ENCODE measurements at places on chromosomes 7 and 10.

- peak; percentile 37 for DNase-seq
Observed at GRCh38 chr10:9853405-9854355, 1164.0 kb upstream of the CELF2 start.

GRCh38 chr10:24305551-24306506 lies 96.9 kb downstream of the KIAA1217 start:
- DNase-seq, result no peak

- DNase-seq, result no peak
Observed at GRCh38 chr10:28530751-28531150, 2.2 kb upstream of the WAC start.

- no peak for DNase-seq
Observed at GRCh38 chr7:15862781-15863165, 176.3 kb upstream of the MEOX2 start.

DNA sequence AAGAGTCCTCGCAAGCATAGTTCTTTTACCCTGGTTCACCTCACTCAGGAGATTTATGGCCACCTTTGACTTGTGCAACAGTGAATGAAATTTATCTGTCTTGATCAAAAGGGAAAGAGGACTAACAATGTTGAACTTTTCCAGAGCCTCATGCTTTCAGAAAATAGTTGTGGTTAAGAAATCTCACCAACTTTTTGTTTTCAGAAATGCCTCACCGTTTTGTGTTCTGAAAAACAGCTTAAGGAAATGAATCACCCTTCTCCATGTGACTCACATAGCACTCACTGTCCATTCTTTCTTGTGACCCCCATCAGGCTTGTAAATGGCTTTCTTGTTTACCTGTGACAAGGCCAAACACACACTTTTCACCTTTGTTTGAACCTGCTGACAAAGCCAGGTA lies 148.6 kb upstream of the FAM3C start:
- no peak for DNase-seq

DNA sequence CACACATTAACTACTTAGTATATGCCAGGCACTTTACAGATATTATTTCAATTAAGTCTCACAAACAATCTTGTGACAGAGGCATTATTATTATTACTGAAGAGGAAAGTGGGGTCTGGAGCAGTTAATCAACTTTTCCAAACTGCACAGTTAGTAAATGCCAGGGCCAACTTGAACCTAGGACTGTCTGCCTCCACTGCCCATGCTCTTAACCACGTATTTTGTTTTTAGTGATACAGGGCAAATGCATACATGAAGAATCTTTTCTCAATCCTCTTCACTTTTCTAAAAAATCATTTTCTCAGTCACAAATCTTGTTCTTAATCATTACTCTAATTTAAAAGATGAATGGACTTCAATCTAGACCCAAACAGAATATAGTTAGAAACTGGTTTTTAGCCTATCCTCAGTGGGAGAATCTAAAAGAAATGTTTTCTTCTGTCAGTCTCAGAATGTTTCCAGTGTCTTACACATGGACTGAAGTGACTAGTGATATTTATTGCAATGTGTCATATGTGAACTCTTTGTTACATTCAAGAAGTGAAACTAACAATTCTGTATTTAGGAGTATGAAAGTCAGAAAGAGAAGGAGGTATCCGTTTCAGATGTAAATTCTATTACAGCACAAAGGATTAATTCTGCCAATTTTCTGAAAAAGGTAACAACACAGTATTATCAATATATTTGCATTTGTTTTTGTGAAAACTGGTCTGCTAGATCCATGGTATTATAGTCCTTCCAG lies 55.5 kb upstream of the CCNJ start:
- DNase-seq, result no peak

GRCh38 chr10:49396666-49396999 lies 744 bp upstream of the DRGX start:
- no peak for DNase-seq

DNA sequence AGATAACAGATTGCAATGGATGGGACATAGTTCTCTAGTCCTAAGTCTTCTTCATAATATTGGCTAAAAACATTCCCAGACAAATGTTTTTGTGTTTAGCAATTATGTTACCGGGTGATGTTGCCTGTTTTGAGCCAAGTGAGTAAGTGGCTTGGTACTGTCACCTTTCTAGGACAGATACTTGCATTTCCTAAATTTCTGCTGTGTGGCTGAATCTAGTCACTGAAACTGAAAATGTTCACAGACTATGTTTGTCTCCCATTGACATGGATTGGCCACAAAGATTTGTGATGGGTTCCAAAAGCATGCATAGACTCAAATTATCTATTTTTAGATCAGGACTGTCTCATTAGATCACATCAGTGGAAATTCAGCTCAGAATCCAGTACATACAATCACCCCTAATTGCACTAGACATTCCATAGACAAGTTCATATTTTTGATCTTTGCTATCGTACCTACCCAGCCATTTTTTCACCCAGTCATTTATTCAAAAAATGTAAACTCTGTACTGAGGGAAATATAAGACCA lies 1222.1 kb upstream of the AUTS2 start:
- no peak for DNase-seq

DNA sequence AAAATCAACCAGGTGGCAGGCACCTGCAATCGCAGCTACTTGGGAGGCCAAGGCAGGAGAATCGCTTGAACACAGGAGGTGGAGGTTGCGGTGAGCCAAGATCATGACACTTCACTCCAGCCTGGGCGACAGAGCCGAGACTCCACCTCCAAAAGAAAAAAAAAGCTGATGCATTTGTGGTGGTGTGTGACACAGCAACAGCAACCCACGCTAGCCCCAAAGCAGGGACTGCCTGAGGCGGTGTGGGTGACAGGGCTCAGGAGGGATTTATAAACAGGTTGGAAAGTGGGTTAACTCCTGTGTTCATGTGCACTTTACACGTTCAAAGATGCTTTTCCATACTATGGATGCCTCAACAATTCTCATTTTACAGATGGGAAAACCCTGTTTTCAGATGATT lies 395.9 kb upstream of the PODXL start:
- no peak for DNase-seq

- DNase-seq, result no peak
Observed at GRCh38 chr7:99120916-99121315, 23.0 kb downstream of the SMURF1 start.

DNA sequence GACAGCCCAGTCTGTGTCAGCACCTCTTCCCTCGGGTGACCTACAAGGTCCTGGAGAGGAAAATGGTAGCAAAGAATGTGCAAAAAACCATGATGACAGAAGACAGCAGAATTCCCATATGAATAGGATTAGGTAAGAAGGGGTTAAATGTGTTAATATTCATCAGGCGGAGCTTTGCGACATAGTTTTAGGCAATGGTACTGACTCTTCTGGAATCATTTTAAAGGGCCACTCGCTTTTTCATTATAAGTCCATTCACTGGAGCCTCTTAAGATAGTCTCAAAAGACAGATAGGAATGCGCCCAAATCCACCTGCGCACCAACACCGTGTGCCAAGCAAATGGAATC lies 38.2 kb downstream of the DLG5 start:
- DNase-seq, result no peak

- DNase-seq, result no peak
Observed at GRCh38 chr10:105596749-105597148, 955.7 kb downstream of the SORCS3 start.

GRCh38 chr10:87547734-87548311 lies 43.1 kb downstream of the MINPP1 start:
- DNase-seq, result no peak

GRCh38 chr10:2936816-2937215 lies 130.5 kb upstream of the PFKP start:
- DNase-seq, result no peak

DNA sequence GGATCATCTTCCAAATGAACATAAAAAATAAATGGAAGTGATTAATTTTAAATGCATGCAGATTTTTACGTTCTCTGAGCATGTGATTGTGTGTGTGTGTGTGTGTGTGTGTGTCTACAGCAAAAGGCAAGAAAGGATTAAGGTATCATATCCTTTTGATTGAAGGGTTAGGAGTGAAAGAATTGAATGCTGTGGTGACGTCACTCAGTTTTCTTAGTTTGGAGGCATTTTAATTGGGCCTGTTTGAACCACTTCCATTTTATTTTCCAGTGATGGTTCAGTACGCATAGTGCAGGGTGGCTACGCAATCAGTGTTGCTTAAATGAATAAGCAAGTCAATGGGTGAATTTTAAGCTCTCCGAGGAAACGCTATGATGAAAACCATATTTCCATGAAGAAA lies 31.3 kb downstream of the TACC2 start:
- DNase-seq, result no peak

DNA sequence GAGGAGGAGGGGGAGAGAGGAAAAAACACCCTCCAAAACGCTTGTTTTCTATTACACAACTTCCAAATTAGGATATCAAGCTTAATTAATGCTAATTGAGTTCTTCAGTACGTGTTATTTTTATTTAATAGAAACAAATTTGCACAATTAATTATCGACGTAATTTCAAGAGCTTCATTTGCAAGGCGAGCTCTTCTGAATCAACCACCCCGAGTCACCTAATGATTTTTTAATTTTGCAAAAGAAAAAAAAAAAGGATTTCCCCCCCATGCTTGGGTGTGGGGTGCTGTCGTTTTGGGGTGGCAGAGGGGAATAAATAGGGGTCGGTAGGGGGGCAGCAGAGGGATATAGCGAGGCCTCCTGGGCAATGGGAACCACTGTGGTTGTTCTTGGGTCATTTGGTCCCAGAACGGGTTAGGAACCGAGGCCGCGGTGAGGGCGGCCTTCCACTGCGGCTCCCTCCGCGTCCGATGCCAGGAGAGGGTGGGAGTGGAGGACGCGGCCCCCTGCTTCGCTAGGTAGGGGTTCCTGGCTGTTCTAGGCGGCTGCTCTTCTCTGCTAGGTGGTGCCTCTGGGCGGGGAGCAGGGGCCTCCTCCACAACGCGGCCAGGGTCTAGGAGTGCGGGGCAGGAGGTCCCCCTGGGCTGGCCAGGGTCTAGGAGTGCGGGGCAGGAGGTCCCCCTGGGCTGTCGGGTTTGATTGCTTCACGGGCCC lies 7.3 kb downstream of the UNCX start:
- DNase-seq, result no peak

DNA sequence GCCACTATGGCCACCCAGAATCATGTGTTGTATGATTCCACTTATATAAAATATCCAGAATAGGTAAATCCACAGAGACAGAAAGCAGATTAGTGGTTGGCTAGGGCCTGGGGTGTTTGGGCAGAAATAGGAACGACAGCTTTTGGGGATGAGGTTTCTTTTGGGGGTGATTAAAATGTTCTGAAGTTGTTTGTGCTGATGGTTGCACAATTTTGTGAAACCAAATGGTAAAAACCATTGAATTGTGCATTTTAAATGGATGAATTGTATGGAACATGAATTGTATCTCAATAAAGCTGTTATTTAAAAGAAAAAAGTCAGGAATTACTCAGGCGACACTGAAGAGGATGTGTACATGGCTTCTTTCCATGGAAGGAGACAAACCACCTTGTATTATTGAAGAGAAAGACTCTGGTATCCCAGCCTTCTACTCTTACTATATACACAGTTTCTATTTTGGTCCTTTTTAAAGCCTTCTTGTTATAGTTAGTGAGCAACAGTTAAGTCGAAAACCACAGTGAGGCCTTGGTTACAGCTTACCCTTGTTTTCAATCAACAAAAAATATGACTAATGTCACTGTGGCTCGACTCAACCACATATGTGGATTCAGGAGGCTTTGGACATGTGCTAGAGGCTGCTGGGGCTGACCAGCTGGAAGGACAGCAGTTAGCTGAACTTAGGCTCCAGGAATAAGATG lies 57.1 kb upstream of the KMT2E start:
- no peak for DNase-seq

DNA sequence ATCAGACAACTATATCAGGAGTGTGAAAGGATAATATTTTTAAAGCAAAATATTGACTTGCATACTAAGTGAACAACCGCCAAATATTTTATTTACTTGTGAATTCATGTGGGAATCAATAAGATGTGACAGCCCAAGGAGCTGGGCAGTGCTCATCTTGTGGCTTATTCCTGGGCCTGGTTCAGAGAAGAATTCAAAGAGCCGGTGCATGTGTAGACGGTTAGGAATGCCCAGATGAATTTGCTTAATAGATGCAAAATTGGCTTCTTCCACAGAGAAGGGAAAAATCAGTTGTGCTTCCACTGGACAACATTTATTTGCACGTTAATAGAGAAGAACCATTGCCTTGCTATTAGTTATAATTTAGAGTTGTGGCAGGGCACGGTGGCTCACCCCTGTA lies 4.4 kb downstream of the MYL7 start:
- no peak for DNase-seq

- DNase-seq, result no peak
Observed at GRCh38 chr7:25886387-25887240, 265.4 kb upstream of the NFE2L3 start.

DNA sequence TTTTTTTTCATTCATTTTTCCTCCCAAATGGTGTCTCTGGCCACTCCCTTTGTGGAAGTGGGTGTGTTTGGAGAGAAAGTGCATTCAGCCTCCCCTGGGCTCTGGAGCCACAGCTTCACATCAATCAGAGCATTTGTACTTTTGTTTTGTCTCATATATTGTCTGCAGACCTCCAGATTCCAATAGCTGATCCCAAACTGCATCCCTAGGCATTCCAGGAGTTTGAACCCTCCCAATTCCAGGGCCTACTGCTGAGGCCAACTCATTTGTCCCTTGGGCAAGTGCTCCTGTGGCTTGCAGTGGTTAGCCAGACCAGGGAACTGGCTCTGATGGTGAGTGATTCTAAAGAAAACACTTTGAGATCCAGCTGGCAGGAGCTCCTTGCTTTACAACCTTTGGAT lies 163.3 kb downstream of the IPMK start:
- DNase-seq, result no peak

GRCh38 chr10:46006219-46006618 lies 24.2 kb downstream of the NCOA4 start:
- no peak for DNase-seq

DNA sequence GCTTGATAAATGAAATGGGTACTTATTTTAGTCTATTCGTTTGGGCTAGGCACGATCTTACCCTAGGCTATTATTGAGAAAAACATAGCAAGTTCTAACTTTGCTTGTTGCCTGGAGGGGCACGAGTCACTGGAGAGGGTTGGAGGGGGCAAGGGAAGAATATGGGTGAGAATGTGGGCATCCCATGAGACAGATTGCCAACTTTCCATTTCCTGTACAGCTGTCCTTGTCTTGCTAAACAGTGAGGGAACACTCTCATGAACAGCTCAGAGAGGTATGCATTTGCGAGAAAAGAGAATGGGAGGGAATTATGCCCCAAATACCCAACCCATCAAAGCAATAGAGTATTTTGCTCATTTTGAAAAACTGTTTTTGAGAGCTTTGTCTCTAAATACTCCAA lies 9.2 kb downstream of the CDHR3 start:
- DNase-seq, result no peak

- DNase-seq, result peak; percentile 67
Observed at GRCh38 chr7:22589641-22590201, 89.7 kb upstream of the STEAP1B start.
